Fibroblast of the aortic adventitia (primary cell): ENCODE measurements at places on chromosomes 7 and 10. TPM values are rescaled to one million over a fixed set of nuclear protein-coding genes. Genes with fewer than 3 reads are reported as not detected.

Gene R3HCC1L
- 10.8 and 19.6 TPM in 2 replicates for total RNA-seq

Gene RBAK
- 9.1 and 10.2 TPM in 2 replicates for total RNA-seq

Gene GDF2
- not detected in 2 replicates for total RNA-seq

Gene EPHA1
- not detected in 2 replicates for total RNA-seq

Gene C10orf90
- 1.1 TPM in 1 of 2 replicates, not detected in the other for total RNA-seq

Gene ADAM12
- 82.7 and 83.5 TPM in 2 replicates for total RNA-seq

Gene TEX47
- not detected in 2 replicates for total RNA-seq

Gene LRGUK
- total RNA-seq: 0.09 and 0.82 TPM in 2 replicates

Gene PTPRZ1
- 0.72 and 3.8 TPM in 2 replicates for total RNA-seq

Gene CDH23
- 0.25 and 0.27 TPM in 2 replicates for total RNA-seq

Gene RNF32
- 0.54 and 1.9 TPM in 2 replicates for total RNA-seq

Gene NRP1
- 174 and 455 TPM in 2 replicates for total RNA-seq

Gene AGAP5
- 2.9 and 4.3 TPM in 2 replicates for total RNA-seq

Gene CYP3A4
- total RNA-seq: not detected in 2 replicates

Gene ACSL5
- total RNA-seq: 2.6 and 15.1 TPM in 2 replicates

Gene MSMB
- not detected in 2 replicates for total RNA-seq

Gene ITPRID1
- not detected in 2 replicates for total RNA-seq

Gene AS3MT
- total RNA-seq: 2.9 and 7.0 TPM in 2 replicates

Gene CALN1
- total RNA-seq: not detected in 2 replicates

Gene NOC3L
- total RNA-seq: 20.8 and 36.4 TPM in 2 replicates

Gene EPO
- total RNA-seq: not detected in 2 replicates

Gene SPDYE16
- total RNA-seq: 0.09 and 0.33 TPM in 2 replicates

Gene SDK1
- total RNA-seq: 0.27 TPM in 1 of 2 replicates, not detected in the other

Gene STAG3
- total RNA-seq: 0.90 and 4.8 TPM in 2 replicates

Gene SLC26A3
- not detected in 2 replicates for total RNA-seq

Gene NPSR1
- total RNA-seq: not detected in 2 replicates

Gene CAMK1D
- 2.3 and 9.8 TPM in 2 replicates for total RNA-seq

Gene SOSTDC1
- total RNA-seq: 0.36 TPM in 1 of 2 replicates, not detected in the other

Gene ADK
- total RNA-seq: 26.7 and 96.8 TPM in 2 replicates

Gene PNLIPRP3
- total RNA-seq: not detected in 2 replicates

Gene AGAP6
- 2.2 and 3.8 TPM in 2 replicates for total RNA-seq

Gene SHH
- 0.36 TPM in 1 of 2 replicates, not detected in the other for total RNA-seq

Gene ACHE
- total RNA-seq: 0.16 TPM in 1 of 2 replicates, not detected in the other

Gene KMT2C
- total RNA-seq: 34.3 and 43.8 TPM in 2 replicates

Gene NXPH1
- not detected in 2 replicates for total RNA-seq

Gene RADIL
- 0.25 and 1.4 TPM in 2 replicates for total RNA-seq

Gene SPDYE6
- total RNA-seq: not detected in 2 replicates

Gene ZNF316
- 9.9 and 21.0 TPM in 2 replicates for total RNA-seq

Gene ZFAND2A
- 14.6 and 16.6 TPM in 2 replicates for total RNA-seq

Gene CYP2E1
- total RNA-seq: 0.36 and 0.82 TPM in 2 replicates

Gene MRM2
- 17.7 and 20.7 TPM in 2 replicates for total RNA-seq

Gene FBXL13
- 2.9 and 3.4 TPM in 2 replicates for total RNA-seq

Gene PON1
- not detected in 2 replicates for total RNA-seq
